ENCODE measurements at places on chromosomes 13 and 19.

DNA sequence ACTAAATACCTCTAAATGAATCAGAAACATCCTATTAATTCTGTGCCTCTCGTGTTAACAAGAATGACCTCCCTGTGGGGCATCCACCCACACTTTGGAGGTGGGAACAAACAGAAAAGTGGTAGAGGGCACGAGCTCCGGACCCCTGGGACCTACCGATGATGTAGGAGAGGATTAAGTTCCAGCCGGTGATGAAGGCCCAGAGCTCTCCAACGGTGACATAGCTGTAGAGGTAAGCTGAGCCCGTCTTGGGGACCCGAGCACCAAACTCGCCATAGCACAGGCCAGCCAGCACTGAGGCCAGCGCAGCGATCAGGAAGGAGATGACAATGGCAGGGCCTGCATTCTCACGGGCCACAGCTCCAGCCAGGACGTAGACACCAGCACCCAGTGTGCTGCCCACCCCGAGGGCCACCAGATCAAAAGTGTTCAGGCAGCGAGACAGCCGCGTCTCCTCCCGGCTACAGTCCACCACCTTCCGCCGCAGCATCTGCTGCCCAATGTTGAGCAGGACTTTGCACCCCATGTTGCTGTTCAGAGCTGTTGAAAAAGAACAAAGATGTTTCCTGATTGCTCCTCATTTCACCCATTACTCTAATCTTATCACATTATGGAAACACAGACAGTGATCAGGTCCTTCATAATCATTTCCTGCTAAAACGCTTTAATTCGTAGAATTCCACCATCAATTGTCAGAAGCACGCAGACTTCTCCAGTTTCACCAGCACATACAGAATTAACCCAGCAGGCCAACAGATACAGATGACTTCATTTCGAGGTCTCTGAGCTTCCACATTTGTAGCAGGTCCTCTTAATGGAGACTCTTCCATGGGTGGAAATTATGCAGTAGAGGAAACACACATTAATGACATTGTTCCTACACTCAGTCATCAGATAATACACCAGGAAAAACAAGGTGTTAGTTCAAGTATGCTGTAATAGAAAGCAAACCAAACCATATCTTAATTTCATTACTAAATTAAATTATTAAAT, 59.5 kb downstream of the SLC7A1 start:
- no peak for DNase-seq

GRCh38 chr13:50467156-50468110, 376.1 kb downstream of the DLEU7 start:
- no peak for DNase-seq

DNA sequence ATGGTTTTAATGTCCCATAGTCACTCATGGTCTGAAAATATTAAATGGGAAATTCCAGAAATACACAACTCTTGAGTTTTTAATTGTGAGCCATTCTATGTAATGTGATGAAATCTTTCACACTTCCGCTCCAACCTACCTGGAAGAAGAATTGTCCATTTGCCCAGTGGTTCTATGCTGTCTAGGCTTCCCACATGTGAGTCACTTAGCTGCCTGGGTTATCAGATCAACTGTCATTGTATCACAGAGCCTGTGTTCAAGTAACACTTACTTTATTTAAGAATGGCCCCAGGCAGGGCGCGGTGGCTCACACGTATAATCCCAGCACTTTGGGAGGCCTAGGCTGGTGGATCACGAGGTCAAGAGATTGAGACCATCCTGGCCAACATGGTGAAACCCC, 1450.5 kb downstream of the EFNB2 start:
- no peak for DNase-seq

- no peak for DNase-seq
Observed at GRCh38 chr19:42323473-42323851, 2.0 kb upstream of the MEGF8 start.

GRCh38 chr13:55705526-55705925, 1435.2 kb upstream of the PRR20A start:
- DNase-seq: no peak

DNA sequence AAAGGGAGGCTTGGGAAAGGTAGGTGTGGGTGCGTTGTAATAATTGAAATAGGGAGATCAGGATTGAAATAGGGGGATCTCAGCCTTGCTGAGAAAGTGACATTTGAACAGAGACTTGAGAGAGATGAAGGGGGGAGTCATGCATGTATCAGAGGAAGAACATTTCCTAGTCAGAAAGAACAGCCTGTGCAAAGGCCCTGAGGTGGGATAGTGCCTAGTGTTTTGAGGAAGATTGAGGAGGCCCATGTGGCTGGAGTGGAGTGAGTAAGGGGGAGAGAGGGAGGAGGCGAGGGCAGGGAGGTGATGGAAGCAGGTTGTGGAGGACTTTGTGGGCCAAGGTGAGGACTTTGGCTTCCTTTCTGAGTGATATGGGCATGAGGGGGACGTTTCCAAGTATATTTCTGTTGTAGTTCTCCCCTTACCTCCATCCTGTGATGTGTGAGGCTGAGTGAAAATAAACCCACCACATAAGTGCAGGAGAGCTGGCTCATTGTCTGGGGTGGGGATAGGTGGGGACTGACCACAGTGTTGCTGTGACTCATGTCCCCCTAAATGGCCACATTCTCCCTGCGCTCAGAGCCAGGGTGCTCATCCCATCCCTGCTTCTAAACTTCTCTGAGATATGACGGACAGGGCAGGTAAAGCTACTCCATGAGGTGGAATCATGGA, 17.8 kb downstream of the ACTL9 start:
- DNase-seq: no peak

GRCh38 chr19:46404753-46405468, 8.5 kb downstream of the CCDC8 start:
- DNase-seq: no peak

DNA sequence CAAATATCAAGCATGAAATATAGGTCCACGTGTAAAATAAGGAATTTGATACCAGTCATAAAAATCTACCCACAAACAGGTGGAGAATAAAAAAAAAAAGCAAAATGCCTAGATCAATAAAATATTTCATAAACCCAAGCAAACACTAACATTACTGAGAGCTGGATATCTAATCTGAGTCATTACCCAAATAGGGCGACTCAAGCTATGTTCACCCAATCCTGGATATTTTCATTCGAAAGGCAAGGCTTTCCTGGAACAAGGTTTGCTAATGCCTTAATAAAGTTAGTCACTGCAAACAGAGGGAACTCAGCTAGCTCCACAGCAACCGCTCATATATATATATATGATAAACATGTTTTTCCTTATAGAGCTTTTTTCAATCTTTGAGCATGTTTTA, 33.5 kb upstream of the TM9SF2 start:
- DNase-seq: no peak

- DNase-seq: no peak
Observed at GRCh38 chr13:43785261-43785649, 1.5 kb downstream of the ENOX1 start.

- DNase-seq: no peak
Observed at GRCh38 chr19:56991912-56992311, 127.9 kb upstream of the USP29 start.

GRCh38 chr13:80307401-80307987, 33.4 kb downstream of the SPRY2 start:
- DNase-seq: no peak

GRCh38 chr19:18119013-18119716, 21.6 kb downstream of the MAST3 start:
- DNase-seq: no peak

- no peak for DNase-seq
Observed at GRCh38 chr13:35471706-35472322, 4.7 kb downstream of the MAB21L1 start.

GRCh38 chr19:30076751-30077670, 135.0 kb downstream of the URI1 start:
- no peak for DNase-seq

GRCh38 chr13:105336706-105337576, 1198.5 kb downstream of the EFNB2 start:
- no peak for DNase-seq

DNA sequence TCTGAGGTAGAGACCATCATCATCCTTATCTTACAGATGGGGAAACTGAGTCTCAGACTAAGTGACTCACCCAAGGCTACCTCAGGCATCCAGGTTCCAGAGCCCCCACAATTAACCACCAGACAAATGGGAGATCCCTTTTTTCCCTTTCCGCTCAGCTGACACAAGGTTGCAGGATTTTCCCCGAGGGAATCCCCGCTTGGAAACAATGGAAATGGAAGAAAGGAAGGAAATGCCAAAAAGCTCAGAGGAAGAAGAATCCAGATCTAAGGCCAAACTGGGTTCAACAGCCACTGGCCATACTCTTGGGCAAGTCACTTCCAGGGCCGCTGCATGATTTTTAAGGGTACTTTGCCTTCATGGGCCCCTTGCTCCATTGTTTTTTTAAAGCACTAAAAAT, 1.6 kb downstream of the ZNF71 start:
- DNase-seq: no peak

- no peak for DNase-seq
Observed at GRCh38 chr19:8373867-8374813, 10.2 kb downstream of the ANGPTL4 start.

GRCh38 chr19:27974082-27974513, 1238.9 kb downstream of the UQCRFS1 start:
- DNase-seq: no peak

DNA sequence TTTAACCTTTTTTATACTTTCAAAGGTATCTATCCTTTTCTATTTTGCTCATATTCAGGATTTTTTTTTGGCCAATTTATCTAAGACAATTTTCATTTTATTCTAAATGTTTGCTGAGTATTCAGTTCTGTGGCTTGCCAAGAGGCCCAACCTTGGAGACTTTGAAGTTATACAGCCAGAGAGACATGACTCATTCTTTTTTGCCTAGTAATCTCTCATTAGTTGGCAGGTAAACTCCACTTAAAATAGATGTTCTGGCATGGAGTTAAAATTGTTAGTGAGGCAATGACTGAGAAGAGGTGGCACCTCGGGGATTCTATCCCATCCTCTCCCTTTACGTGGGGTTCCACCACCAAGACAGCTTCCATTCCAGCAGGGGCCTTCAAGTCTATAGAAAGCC, 213.8 kb downstream of the KCTD12 start:
- no peak for DNase-seq

DNA sequence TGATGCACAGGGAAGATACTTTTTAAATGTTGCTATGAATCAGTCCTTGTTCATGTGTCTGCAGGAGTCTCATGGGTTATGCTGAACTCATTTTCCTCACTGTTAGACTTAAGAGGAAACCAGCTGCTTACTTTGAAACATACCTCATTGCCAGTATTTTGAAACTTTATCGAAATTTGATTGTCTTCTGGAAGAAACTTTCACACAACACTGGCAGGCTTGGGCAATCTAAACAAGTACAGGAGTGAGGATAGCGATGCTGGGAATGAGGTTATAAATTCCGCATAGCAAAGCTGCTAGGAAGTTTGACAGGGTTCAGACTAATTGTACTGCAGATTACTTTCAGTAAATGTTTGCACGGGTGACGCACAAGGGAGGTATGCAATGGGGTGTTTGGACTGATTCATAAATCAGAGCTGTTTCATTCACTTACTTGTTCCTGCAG, 245.7 kb downstream of the DNAJC15 start:
- no peak for DNase-seq

DNA sequence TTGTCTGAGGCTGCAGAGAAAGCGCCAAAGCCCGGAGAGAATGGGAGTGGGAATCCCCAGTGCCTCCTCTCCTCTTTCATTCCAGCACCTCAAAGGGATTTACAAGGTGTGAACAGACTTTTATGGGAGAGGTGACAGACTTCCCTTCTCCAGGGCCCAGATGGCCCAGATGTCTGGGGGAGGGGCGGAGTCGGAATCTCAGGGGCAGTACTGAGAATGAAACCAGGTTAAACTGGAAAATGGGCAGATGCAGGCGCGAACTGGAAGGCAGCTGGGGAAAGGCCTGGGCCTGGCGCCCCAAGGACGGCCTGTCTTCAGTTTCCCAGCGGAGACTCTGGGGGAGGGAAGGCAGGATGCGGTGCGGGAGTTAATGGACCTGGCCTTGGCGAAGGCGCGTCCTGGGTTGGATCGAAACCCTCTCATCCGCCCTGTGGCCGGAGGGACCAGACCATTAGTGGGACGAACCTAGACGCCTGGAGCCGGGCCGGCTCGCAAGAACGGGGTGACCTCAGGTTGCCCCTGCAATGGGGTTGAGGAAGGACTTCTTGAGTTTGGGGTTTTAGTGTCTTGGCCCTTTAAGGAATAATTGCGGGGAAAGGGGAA, 592 bp upstream of the TRIP10 start:
- DNase-seq: no peak

DNA sequence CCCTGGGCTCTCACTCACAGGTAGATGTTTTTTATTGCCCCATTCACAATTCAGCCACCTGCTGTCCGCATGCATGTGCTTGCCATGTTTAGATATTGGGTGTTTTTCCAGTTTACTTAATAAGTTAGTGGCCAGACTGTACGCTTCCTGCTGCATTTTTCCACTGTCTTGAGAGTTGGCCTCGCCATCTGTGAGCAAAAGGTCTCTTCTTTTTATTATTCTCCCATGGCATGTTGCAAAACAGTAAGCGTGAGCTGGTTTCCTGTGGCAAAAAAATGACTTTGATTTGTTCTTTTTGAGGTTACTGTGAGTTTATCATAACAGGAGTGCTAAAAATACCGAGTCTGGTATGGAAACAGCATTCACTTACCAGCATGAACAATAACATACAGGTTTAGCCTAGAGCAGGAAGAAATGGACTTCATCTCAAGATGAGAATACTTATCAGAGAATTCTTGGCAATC, 46.0 kb downstream of the SAE1 start:
- no peak for DNase-seq
